CD4-positive, alpha-beta T cell treated with Interleukin-4 for 4 hours (primary cell): ENCODE measurements at places on chromosomes 7 and 10.
A peak's percentile ranks its signal among the peaks of the same experiment; 100 is the strongest.

- no peak for DNase-seq
Observed at GRCh38 chr7:42167206-42167605, 69.8 kb downstream of the GLI3 start.

DNA sequence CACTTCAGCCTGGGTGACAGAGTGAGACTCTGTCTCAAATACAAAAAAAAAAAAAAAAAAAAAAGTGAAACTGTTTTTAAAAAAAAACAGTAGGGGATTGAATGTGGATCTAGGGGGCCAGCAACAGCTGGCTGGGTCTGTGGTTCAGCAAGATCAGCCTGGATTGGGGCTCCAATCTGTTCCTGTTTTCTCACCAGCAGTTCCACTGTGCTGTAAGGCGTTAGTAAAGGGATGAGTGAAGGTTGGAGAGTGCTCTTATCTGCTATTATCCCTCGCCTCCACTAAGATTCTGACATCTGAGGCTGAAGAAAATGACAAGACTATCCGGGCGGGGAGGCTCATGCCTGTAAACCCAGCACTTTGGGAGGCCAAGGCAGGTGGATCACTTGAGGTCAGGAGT is 41.6 kb upstream of the GTF2IRD1 start:
- no peak for DNase-seq

- no peak for DNase-seq
Observed at GRCh38 chr7:38673795-38674194, 42.6 kb upstream of the AMPH start.

GRCh38 chr10:103552856-103553742 is 59.6 kb downstream of the NEURL1 start:
- DNase-seq = no peak

DNA sequence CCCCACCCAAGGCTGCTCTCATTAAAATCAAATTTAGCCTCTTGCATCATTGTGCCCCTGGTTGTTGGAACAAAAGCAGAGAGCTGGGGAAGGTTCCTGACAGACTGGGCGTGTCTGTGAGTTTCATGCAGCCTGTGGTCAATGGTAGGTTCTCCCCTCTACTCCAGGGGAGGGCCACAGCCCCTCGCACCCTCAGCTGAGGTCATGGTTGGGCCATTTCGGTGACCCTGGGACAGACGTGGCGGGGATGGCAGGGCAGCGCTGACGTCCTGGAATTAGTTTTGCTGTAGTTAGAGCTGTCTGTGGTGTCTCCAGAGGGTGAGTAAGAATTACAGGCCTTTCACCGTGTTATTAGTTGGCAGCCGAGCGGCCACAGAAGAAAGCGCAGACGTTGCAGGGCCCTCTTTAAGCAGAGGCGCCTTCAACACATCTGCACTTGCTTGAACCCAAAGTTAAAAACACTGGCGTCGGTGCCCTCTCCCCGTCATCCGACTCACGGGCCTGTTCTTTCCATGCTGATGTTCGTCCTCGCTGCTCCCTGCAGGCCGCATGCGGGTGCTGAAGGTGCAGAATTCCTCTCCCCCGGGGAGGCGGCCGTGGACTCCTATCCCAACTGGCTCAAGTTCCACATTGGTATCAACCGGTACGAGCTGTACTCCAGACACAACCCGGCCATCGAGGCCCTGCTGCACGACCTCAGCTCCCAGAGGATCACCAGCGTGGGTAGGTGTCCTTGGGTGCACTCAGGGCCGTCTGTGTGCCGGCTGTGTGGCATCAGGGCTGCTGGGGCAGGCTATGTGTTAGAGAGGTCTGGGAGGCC is 2.8 kb downstream of the FAM20C start:
- DNase-seq = no peak

- DNase-seq = peak; percentile 10
Observed at GRCh38 chr7:2099048-2099957, 133.4 kb downstream of the MAD1L1 start.

DNA sequence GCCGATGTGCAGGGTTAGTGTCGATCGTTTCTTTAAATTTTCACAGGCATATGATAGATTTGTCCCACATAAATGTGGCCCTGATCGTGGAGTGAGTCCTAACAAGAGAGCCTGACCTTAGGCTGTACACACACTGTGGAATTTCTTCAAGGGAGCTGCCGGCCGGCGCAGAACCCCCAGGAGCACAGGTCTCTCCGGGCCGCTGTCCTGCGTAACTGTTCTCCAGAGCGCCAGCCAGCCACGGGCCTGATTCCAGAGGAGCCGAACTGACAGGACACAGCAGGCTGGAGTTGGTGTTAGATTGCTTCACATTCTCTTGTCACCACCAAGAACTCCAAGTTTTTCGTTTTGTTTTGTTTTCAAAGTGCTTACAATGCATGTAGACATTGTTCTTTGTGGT is 37.3 kb downstream of the SHH start:
- no peak for DNase-seq

GRCh38 chr10:44955413-44956070 is 4.1 kb upstream of the RASSF4 start:
- no peak for DNase-seq

GRCh38 chr10:132841615-132841975 is 55.6 kb upstream of the NKX6-2 start:
- DNase-seq = no peak

DNA sequence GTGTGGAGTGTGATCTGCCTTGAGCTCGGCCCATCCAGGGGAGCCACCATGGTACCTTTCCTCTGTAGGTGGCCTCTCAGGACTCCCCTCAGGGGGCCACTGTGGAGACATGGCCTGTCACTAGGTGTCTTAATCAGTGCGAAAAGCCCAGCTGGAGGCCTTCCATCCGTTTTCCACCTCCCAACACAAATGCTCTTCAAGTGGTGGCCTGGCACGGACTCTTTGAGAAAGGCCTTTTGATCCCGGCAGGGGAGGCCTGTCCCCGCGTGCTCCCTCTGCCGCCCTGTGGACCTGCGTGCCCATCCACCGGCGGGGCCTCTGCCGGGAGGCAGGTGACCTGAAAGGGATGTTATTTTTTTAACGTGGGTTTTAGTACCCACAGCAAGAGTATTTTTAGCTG is 149.5 kb downstream of the RGS10 start:
- no peak for DNase-seq

- DNase-seq = no peak
Observed at GRCh38 chr10:91528080-91528479, 104.8 kb downstream of the PPP1R3C start.

DNA sequence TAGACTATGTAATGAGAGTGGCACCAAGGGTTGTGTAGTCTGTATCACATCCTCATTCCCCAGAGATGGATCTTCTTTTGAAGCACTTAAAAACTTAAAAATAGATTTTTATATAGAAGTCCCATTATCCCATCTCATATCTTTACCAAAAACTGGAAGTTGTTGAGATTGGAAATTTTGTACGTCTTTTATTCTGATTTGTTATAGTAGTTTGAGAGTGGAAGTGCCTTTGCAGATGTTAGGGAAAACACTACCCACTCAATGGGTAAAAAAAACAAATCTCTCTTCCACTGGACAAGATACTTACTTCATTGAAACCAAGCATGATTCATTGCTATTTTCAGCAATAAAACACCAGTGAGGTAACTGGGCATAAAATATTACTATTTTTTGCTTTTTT is 184.4 kb downstream of the MACC1 start:
- no peak for DNase-seq

DNA sequence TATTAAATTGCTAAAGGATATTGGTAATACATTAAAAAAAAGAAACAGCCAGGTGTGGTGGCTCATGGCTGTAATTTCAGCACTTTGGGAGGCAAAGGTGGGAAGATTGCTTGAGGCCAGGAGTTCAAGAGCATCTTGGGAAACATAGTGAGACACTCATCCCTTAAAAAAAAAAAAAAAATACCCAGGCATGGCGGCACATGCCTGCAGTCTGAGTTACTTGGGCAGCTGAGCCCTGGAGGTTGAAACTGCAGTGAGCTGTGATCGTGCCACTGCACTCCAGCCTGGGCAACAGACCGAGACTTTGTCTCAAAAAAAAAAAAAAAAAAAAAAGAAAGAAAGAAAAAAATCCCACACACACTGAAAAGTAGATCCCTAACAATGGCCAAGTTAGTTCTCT is 59.7 kb downstream of the MACC1 start:
- DNase-seq = no peak

DNA sequence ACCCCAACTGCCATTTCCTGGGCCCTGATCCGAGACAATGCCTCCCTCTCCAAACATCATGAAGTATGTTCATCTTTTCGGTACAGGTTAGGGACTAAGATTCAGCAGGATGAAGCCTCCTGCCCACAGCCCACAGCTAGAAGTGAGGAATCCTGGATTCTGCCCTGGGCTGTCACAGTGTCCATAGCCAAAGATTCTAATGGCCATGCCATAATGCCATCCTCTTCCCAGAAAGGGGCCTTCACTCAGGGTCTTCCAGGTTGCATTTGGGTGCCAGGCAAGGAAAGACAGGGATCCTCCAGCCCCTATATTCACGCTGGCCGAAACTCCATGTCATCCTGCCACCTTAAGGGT is 15.7 kb upstream of the ZMIZ1 start:
- DNase-seq = no peak

DNA sequence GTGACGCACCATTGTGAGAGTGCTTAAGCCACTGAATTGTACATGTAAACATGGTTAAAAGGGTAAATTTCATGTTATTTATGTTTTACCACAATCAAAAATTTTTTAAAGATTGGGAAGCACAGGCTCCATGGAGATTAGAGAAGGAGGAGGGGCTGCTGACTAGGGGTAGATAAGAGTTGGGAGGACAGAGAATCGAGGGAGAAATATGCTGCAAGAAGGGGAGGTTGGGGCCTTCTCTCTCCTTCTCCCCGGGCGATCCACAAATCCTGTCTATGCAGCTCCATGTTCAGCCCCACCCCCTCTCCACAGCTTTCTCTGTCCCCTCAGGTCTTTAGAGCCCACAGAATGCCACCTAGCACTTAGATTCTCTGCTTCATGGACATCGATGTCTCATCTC is 12.1 kb downstream of the ZNF467 start:
- DNase-seq = no peak

- no peak for DNase-seq
Observed at GRCh38 chr7:156402255-156402654, 238.3 kb upstream of the RNF32 start.

GRCh38 chr7:13850185-13850752 is 139.2 kb downstream of the ETV1 start:
- peak; percentile 88 for DNase-seq

- no peak for DNase-seq
Observed at GRCh38 chr10:6729071-6729774, 149.1 kb upstream of the PRKCQ start.

GRCh38 chr7:55558962-55559920 is 13.1 kb downstream of the VOPP1 start:
- no peak for DNase-seq

GRCh38 chr7:88759230-88760135 is at the start of gene ZNF804B:
Gene ZNF804B (plus strand): TSS chr7:88759700. CDS start chr7:88759977, 277 bp downstream.
- DNase-seq = no peak

DNA sequence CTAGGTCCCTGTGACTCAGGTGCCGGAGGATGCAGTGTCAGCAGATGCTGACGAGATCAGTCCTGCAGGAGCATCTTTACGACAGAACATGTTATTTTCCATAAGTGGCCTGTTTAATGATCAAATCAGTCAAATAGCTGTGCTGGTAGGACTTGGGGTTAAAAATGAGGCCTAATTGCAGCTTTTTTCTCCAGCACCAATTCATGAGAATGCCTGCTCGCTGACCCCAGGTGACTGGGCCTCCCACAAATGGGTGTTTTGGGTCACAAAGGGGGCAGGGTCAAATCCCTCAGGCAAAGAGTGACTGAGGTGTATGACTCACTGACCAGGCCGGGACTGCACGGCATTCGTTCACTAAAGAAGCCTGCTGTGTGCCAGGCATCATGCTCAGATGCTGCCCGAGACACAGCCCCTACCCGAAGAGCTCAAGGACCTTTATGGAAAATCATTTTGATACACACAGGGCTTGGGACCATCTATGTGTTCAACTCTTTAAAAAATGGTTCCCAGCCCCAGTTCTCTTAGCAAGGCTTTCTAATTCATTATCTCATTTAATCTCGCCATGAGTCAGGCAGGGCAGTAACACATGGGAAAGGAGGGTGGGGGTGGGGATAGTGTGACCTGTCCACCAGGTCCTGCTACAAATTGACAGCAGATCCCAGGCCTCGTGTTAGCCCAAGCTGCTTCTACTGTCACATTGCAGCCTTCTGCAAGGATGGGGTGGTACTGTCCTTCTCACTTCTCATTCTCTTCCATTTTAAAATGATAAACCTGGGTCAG is 21.1 kb downstream of the ZNF775 start:
- no peak for DNase-seq

DNA sequence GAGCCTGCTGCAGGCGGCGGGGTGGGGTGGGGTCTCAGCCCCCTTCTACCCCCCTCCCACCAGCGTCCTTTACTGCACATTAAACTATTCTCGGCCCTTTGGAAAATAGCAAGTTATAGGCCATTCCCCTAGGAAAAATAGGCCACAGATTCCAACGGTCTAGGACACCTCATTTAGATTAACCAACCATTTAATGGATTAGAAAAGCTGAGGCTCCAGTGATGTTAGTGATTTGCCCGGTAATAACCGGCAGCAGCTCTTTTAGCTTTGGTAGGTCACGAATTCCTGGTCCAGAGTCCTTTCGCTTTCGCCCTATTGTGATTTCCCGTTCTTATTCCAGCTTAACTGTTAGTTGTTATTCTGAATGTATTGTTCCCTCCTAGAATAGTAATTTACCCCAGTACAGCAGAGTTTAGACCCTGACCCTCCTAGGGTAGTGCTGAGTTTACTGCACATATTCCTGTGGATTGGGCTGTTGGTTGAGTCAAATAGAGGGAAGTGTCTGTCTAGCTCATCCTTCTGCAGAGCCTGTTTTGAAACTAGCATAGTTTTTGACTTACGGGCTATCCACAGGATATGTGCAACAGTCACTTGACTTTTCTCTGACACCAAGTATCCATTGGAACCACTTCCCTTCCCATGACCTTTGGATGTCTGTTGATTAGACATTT is 754 bp downstream of the GSTO1 start:
- DNase-seq = peak; percentile 40

- no peak for DNase-seq
Observed at GRCh38 chr7:158991824-158992621, 135.7 kb downstream of the DYNC2I1 start.

DNA sequence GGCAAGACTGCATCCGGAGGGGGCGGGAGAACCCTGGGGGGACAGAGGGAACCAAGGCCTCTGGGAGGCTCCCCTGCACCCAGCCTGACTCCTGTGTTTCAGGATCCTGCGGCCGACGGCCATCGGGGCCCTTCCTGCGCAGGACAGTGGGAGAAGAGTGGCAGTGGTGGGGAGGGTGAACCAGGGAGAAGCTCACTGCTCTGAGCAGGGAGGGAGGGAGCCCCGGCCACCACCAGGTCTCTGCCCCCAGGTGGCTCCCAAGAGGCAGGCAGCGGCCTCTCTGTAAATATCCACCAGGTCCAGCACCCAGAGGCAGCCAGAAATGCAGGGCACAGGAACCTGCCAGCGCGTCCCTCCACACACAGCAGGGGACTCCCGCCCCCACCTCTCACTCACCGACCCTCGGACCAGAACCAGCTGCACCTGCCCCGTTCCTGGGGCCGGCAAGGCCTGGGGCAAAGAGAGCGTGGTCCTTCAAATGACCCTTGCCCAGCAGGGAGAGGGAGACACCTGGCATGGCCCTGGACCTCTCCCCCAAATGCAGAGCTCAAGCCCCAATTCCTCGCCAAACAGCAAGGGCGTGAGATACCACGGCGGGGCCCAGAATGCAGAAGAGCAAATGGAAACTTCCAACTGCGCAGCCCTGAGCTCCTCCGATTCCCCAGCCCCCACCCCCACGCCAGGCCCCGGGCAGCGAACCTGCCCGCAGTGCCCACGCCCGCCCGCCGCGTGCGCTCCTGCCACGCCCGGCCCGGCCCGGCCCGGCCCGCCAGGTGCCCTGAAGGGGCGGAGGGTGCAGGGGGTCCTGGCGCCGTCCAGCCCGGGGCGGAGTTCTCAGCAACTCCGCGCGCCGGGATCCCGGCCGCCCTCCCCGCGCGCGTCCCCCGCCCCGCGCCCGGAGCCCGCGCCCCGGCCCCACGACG is 805 bp downstream of the RASGEF1A start:
- peak; percentile 53 for DNase-seq
